ENCODE measurements at places on chromosomes 3 and 15. TPM values are rescaled to one million over a fixed set of nuclear protein-coding genes. Genes with fewer than 3 reads are reported as not detected.

DNA sequence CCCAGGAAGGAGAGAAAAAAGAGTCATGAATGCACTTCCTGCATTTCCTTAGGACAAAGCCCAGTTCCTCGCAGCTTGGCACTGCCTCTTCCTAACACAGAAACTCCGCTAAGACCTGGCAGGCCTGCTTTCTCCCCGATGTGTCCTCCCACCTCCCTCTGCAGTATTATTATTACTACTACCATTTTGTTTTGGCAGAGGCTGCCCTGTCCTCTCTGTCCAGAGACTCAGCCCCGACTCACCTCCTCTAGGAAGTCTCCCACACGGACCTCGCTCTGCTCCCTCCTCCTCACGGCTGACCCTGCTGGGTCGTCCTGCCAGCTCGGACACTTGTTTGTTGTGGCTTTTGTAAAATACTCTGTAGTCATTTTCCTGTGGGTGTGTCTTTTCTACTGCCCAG lies 107.2 kb upstream of the HACD2 start:
- ATAC-seq = no peak

GRCh38 chr3:194503081-194503531 lies 16.3 kb upstream of the ATP13A3 start:
- no peak for ATAC-seq

GRCh38 chr15:48374472-48374871 lies 43.2 kb downstream of the DUT start:
- ATAC-seq = no peak

GRCh38 chr3:119741657-119742590 lies 39.1 kb downstream of the CFAP91 start:
- ATAC-seq = no peak

DNA sequence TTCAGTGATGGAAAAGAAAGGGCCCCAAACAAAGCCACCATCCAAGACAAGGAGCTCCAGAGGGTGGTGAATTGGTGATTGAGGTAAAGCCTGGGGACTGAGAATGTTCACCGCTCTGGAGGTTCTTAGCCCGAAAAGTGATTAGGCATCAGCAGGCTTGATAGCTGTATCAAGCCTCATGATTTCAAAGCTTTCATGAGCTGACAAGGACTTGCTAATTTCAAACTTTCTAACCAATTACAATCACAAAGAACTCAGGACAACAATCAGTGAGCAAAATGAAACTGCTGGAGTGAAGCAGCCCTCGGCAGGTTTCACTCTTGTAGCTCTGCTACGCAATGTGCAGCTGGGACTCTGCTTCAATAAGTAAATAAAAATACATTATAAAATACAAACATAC lies 391.3 kb downstream of the TIGIT start:
- no peak for ATAC-seq

DNA sequence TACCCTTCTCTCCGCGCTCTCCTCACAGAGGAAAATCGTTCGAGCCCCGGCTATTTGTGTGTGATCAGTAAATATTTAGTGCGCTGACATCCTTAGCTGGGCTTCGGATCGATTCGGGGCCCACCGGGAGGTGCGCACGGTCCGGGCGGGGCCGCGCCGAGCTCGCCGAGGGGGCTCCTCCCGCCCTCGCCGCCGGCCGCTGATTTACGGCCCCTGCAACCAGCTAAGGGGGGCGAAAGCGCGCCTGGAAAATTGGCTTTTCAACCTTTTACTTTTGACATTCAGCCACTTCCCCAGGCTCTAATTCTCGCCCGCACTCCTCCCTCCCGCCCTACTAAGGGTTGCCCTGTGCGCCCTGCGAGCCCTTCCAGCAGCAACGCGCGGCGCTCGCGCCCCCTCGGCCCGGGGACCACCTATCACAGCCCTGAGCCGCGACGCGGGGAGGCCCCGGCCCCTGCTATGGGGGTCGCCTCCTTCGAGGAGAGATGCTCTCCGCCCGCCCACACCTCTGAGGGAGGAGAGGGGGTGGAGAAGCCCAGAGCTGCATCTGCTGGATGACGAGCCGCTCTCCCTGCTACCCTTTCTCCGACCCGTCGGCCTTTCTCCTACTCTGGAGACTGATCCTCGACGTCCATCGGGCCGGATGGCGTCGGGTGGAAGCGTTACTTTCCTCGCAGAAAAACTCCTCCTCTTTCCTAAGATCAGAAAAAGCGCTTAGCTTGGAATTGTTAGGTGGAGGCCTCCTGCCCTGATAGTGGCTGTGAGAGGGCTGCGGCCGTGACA lies 7.8 kb upstream of the NR2F2 start:
- no peak for ATAC-seq

Gene ITIH1
- not detected for total RNA-seq

Gene TM4SF18
- total RNA-seq = not detected

Gene FBXL2
- 0.08 TPM for total RNA-seq

Gene FGF7
- total RNA-seq = not detected

Gene IGF2BP2
- 0.82 TPM for total RNA-seq

Gene MYNN
- total RNA-seq = 11.8 TPM

Gene RAD54L2
- total RNA-seq = 15.3 TPM
